ENCODE measurements at places on chromosomes 4 and X.

DNA sequence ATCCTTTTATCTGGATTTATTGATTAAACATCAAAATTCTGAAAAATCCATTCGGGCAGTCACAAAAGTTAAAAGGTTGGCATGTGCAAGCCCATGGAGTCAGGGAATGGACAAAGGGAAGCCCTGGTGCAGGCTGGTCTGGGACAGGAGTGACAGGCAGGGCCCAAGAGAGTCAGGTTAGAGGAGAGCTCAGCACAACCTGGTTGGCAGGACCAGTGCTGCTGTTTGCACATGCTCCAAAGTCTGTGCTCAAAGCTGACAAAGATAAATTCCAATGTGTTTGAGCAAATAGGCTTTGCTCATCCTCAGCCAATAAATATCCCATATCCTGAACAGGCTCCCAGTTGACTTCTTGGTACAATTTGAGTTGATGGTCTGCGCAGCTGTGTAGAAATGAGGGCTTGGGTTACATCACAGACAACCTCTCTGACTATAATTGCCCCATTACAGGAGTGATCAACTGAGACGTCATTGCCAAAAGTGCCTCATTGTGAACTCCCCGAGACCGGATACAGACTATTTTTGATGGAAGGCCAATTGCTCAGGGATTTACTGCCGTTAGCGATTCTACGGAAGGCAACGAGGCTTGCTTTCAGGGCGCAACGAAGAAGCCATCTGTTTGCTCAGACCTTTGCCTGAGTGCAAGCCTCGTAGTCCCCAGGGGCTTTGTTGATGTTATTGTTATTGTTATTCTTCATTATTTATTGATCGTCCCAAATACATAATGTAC lies 1008.1 kb upstream of the TENM3 start:
- no peak for DNase-seq

DNA sequence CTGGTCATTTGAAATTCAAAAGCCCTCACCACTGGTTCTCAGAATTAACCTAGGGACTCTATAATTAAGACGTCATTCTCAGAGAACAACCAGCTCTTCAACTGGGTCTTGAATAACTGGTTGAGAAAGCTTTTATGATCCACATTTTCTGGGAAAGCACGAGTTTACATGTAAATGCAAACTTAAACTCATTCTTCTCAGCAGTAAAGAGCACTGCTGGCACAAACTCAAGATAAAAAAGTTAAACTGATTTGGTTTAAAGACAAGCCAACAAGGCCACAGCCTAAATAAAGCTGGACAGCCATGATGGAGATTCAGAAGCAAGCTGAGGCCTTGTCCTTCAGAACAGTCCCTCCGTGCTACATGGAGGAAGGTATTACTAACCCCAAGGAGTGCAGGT lies 13.2 kb downstream of the BST1 start:
- no peak for DNase-seq

DNA sequence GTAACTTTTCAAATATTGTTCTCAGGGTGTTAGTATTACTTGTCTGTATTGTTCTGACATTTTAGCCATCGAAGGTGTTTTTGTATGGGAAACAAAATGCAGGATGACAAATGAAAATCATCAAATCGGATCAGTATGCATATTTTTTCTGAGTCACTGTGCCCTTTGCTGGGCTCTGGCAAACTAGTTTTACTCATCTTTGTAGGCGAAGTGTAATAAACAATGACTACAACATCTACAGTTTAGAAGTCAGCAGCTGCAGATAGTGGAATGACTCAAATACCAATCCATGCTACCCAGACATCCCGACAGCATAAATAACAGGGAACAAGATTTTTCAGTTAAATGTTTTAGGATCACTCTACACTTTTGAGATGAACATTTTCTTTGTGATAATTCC lies 557.3 kb upstream of the TENM3 start:
- DNase-seq: no peak

GRCh38 chr4:7786517-7786916 lies 153.1 kb downstream of the AFAP1 start:
- no peak for DNase-seq

- DNase-seq: no peak
Observed at GRCh38 chr4:123430031-123430430, 33.4 kb downstream of the SPRY1 start.

DNA sequence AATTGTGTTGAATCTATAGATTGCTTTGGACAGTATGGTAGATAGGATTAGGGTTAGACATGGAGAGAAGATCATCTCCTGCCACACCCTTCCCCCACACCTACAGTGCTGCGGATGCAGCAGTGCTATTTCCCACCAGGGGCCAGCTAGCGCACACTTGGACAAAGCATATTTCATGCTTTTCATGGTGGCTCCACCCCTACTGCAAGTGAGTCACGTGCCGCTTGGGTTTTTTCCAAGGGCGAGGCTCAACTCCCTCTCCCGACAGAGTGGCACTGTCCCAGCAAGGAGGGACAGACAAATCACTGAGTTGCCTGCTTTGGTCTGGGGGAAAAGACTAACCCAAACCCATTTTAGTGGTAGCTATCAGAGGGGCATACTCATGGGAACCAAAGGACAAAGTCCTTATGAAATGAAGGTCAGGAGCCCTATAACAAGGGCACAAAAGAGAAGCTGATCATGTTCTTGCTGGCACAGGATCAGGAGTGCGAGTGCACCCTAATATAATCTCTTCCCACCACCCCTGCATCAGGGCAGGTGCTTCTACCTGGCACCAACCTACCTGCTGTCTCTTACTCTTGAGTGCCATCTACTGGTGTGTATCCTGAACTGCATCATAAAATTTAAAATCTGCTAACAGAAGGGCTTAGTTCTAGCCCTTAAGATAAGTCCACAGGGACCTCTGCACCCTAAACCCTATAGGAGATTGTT lies 55.1 kb upstream of the PGAM4 start:
- DNase-seq: peak; percentile 40

GRCh38 chrX:72312311-72312940 lies 6.7 kb upstream of the CITED1 start:
- DNase-seq: no peak

DNA sequence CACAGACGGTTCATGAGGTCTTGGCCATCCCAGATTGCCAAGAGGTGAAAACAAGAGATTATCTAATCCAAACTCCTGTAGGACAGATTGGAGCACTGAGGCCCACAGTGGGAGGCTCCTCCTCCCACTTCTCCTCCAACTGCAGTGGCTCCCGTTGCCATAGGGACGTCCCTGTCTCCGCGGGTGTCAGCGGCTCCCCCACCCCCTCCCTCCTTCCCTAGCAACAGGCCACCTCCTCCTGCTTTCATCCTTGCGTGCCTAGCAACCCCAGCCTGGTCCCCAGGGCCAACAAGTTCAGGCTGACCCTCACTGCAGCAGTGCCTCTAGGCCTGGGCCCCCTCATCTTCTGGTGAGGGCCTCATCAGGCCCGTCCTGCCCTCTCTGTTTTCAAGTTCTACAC lies 6.8 kb upstream of the IQSEC2 start:
- peak; percentile 46 for DNase-seq

DNA sequence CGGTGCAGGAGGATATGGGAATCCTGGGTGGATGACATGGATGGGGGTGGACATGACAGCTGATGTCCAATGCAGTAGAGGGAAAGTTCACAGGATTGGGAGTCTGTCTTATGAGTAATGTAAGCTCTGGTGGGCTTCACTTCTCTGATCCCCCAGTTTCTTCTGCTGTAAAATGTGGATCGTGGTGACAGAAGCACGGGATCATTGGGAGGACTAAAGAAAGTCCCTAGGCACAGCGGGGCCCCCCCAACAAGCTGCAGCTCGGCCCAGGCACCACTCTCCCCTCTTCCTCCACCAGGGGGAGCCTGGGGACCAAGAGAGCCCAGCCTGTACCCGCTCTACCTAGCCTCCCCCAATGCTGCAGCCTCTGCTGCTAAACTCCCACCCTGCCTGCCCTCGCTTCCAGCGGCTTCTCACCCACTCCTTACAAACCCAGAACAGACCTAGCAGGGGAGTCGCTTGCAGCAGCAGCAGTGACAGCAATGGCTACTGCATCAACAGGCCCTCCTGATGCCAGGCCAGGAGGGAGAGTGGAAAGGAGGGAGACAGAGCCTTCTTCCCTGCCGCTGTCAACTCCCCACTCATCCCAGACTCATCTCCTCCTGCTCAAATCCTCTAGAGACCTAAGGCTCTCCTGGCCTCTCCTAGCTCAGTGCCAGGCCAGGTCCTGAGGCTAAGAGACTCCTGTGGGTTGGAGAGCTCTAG lies 36.1 kb upstream of the IQSEC2 start:
- DNase-seq: peak; percentile 45

DNA sequence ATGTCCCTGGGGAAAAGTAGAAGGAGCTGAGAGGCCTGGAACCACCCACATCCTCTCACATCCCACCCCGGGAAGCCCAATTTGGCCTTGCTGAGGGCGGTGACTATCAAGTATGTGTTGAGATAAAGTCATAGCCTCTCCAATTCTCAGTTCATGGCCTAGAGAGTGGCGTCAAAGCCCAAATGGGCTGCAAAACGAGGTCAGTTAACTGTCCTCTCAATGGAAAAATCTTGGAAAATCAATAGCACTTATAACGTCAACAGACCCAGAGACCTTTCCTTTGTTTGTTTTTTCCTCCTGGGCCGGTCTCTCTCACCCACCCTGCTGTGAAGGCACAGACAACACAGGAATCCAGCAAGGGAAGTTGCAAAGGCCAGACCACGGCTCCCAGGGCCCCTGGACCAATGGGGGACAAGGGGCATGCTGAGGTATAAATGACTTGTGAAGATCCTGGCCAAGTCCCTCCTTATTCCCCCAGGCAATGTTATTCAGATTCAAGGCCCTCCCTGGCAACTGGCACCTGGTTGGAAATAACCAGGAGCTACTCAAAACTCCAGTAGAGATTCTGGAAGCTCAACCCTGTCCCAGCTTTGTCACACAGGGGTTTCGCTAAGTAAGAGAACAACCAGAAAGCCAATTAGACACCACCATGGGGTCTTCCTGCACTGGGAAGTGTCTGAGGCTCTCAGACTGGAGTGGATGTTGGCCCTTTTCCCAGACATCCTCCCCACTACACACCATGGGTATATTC lies 38.6 kb downstream of the TSC22D3 start:
- no peak for DNase-seq

- peak; percentile 2 for DNase-seq
Observed at GRCh38 chrX:9864011-9864410, 77.8 kb downstream of the SHROOM2 start.

DNA sequence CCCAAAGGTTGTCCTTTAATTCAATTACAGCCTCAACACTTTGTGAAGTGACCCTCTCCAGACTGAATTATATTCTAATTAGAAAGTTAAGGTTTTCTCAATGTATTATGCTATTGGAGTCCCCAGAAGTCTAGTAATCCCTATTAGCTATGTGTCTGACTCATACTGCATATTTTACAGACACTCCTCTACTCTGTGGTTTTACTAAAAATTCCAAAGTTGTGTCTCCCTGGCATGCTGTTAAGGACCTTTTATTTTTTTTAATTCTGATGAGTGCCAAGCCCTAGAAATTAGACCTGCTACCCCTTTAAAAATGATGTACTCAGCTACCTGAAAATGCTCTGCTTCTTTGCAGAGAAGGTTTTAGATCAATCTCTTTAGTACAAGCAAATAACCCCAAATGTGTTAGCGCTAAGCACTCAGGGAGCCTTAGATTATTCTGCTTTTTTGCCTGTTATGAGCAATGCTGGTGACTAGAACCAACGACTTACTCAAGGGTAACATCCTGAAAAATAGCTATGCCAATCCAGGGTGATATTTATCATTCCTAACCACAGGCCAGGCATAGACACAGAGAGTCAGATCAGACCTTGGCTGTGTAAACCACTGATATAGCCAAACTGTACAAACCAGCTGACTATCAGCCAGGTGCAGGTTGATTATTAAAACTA lies 26.1 kb upstream of the CXCL13 start:
- no peak for DNase-seq
